ENCODE measurements at places on chromosomes 6 and 20. TPM values are rescaled to one million over a fixed set of nuclear protein-coding genes. Genes with fewer than 3 reads are reported as not detected.

GRCh38 chr6:147005499-147005898 is 198.7 kb upstream of the STXBP5 start:
- H3K4me1 ChIP-seq, result peaks cover 6% of the 10 kb centered on the region
- H3K27me3 ChIP-seq, result no peaks in the 10 kb centered on the region
- H3K36me3 ChIP-seq, result peaks cover 5% of the 10 kb centered on the region
- no peak overlapping the region for H3K27ac ChIP-seq
- H3K4me3 ChIP-seq, result no peak overlapping the region
- DNase-seq, result peak; percentile 21

- peaks cover 2% of the 10 kb centered on the region for H3K27me3 ChIP-seq
- H3K4me1 ChIP-seq, result no peaks in the 10 kb centered on the region
- no peak overlapping the region for H3K27ac ChIP-seq
- no peak for DNase-seq
- H3K36me3 ChIP-seq, result no peaks in the 10 kb centered on the region
Measured at GRCh38 chr20:24462460-24463010, 6.9 kb upstream of the SYNDIG1 start.

DNA sequence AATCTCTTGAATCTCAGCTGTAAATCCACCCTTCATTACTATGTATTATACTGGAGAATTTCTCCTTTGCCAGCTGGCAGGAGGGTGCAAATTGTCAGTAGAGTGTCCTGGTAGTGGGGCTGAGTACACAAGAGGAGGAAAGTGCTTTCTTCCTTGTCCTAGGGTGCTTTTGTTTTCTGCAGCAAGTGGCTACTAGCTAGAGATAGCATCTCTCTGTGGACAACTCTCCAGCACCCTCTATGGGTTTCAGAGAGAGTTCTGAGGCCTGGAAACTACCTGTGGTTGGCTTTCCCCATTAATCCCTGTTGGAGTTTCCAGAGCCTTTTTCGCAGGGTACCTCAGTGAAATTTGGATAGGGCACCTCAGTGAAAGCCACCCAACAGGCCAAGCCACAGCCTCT is 422.5 kb upstream of the RGS17 start:
- no peak overlapping the region for H3K27ac ChIP-seq
- DNase-seq, result no peak
- no peaks in the 10 kb centered on the region for H3K27me3 ChIP-seq

GRCh38 chr20:58459058-58459750 is 56.0 kb downstream of the APCDD1L start:
- H3K4me1 ChIP-seq, result no peaks in the 10 kb centered on the region
- H3K27ac ChIP-seq, result no peak overlapping the region
- no peak overlapping the region for H3K4me3 ChIP-seq
- peaks cover 7% of the 10 kb centered on the region for H3K36me3 ChIP-seq

- no peak overlapping the region for H3K27ac ChIP-seq
- peak; percentile 73 for DNase-seq
- peaks cover 62% of the 10 kb centered on the region for H3K27me3 ChIP-seq
Measured at GRCh38 chr6:165850434-165851019, 187.5 kb upstream of the PDE10A start.

- H3K27ac ChIP-seq, result no peak overlapping the region
- H3K4me3 ChIP-seq, result no peak overlapping the region
- H3K36me3 ChIP-seq, result no peaks in the 10 kb centered on the region
- peaks cover 35% of the 10 kb centered on the region for H3K4me1 ChIP-seq
- H3K27me3 ChIP-seq, result no peaks in the 10 kb centered on the region
- DNase-seq, result peak; percentile 52
Measured at GRCh38 chr20:364905-365794, 15.4 kb upstream of the TRIB3 start.

DNA sequence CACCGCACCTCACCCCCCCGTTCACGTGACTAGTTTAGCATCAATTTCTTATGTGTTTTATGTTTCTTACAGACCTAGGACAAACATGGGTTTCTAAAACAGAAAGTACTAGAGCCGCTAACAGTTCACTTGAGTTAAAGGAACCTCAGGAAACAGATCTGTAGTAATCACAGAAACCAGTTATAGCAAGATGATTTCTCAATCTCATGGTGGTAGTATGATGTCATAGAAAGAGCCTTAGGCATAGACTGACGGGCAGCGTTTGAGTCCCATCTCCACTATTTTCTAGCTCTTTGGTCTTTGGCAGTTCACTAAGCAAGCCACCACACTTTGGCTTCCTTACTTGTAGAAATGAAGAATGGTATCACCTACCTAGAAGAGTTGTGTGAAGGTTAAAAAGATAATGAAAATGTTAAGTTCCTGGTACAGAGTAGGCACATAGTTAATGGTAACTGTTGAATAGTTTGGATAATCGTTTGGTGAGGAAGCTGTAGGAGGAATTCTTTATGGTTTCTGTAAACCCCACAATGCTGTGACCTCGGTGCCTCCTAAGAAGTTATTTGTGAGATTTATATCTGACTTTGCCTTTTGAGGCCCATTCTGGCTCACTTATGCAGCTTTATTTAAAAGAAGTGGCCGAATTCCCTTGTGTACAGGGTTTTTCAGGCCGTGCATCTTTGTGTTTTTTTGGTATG is 21.3 kb downstream of the CTNNBL1 start:
- no peaks in the 10 kb centered on the region for H3K27me3 ChIP-seq
- no peak overlapping the region for H3K4me3 ChIP-seq
- H3K4me1 ChIP-seq, result peaks cover 18% of the 10 kb centered on the region
- DNase-seq, result no peak

DNA sequence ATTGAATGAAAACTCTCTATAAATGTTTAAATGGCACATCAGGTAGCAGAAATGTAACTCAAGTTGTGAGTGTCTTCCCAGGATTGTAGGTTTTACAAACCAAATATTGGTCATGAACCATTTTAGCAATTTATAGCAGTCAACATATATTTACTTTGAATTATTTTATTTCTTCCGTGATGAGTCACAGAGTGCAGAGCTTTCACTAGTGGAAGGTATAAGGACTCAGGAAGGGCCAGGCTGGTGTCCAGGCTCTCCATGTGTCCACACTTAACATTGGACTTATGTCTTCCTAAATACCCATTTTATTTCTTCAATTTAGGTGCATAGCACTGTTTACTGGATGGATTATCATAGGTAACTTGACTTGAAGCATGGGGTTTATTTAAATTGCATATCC is 120.9 kb downstream of the OLIG3 start:
- no peak for DNase-seq
- H3K27me3 ChIP-seq, result no peaks in the 10 kb centered on the region
- peaks cover 3% of the 10 kb centered on the region for H3K4me1 ChIP-seq
- H3K4me3 ChIP-seq, result no peak overlapping the region

- H3K36me3 ChIP-seq, result peaks cover 12% of the 10 kb centered on the region
- H3K27me3 ChIP-seq, result no peaks in the 10 kb centered on the region
- DNase-seq, result no peak
- no peak overlapping the region for H3K4me3 ChIP-seq
- H3K27ac ChIP-seq, result no peak overlapping the region
Measured at GRCh38 chr20:52172392-52173047, 19.1 kb downstream of the ZFP64 start.

DNA sequence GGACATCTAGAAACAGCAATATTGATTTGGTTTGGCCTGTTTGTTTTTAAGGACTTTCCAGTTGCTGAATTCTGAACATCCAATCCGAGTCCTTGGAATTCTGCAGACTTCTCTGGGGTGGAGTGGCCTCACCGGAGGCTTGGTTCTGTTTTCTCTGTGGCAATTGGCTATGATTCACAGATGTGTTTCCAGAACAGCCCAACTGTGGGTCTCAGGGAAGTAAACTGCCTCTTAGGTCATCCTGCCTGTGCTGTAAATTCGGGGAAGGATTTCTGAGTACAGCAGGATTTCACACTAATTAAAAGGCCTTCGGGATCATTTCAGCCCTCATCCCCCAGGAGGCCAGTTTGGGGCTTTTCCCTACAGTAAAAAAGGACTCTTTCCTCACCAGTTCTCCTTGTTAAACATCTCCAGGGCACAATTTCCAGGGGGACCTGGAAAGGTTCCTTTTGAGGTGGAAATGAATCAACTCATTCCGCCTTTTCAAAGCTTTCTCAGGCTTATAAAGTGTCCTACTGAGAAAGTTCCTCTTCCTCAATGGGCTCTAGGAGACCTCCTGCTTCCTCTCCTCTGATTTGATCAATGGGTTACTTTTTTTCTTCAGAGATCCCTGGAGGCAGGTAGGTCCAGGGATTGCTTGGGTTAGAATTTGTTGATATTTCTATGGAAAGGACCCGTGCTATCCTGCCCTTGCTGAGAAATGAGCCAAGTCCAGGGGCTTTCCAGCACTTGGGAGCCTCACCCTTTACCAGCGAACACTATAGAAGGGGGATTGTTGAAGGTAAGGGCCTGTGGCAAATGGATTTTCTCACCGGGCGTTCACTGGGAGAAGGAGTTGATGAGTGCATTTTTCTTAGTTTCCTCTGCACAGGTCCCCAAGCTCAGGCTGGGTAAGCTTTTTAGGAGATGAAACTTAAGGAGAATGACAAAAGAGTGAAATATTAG is 114.6 kb downstream of the CLIC5 start:
- no peak overlapping the region for H3K27ac ChIP-seq
- H3K4me1 ChIP-seq, result no peaks in the 10 kb centered on the region
- H3K4me3 ChIP-seq, result no peak overlapping the region
- no peak for DNase-seq
- H3K36me3 ChIP-seq, result no peaks in the 10 kb centered on the region

- H3K4me3 ChIP-seq, result no peak overlapping the region
- no peaks in the 10 kb centered on the region for H3K4me1 ChIP-seq
- no peak overlapping the region for H3K27ac ChIP-seq
- no peaks in the 10 kb centered on the region for H3K36me3 ChIP-seq
- no peaks in the 10 kb centered on the region for H3K27me3 ChIP-seq
- DNase-seq, result no peak
Measured at GRCh38 chr6:161169696-161170095, 104.2 kb downstream of the AGPAT4 start.

GRCh38 chr6:36793913-36794712 is 45.1 kb downstream of the CPNE5 start:
- H3K27ac ChIP-seq, result no peak overlapping the region
- no peaks in the 10 kb centered on the region for H3K36me3 ChIP-seq
- no peak overlapping the region for H3K4me3 ChIP-seq
- peaks cover under 1% of the 10 kb centered on the region for H3K4me1 ChIP-seq
- no peak for DNase-seq

- H3K27me3 ChIP-seq, result no peaks in the 10 kb centered on the region
- H3K36me3 ChIP-seq, result no peaks in the 10 kb centered on the region
- DNase-seq, result peak; percentile 70
- H3K4me3 ChIP-seq, result no peak overlapping the region
Measured at GRCh38 chr6:135901774-135902524, 50.4 kb downstream of the PDE7B start.

DNA sequence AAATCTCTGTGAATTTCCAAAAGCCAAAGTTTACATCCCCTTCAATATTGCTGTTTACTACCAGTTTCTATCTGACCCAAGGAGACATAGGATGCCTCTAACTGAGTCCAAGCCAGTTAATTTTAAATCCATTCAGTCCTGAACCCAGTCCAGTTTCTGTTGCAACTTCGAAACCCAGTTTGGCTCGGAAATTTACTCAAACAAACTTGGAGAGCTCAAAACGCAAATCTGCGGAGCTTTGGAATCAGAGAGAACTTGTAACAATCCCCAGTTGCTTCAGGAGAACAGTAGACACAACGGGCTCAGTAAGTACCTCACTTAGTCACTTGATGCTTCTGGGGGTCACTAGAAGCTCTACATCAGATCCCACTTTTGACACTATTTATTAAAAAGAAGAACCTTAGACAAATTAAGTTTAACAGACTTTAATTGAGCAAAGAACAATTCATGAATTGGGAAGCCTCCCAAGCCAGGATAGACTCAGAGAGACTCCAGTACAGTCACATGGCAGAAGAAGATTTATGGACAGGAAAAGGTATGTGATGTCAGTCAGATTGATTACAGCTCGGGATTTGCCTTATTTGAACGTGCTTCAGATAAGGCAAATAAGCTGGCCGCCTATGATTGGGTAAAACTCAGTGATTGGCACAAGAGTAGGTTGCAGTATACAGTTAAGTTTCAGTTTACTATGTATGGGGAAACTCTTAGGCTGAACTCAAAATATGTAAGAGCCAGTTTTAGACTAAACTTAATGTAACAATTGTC is 118.0 kb downstream of the RFPL4B start:
- no peak overlapping the region for H3K27ac ChIP-seq
- no peak overlapping the region for H3K4me3 ChIP-seq
- H3K27me3 ChIP-seq, result no peaks in the 10 kb centered on the region
- H3K36me3 ChIP-seq, result no peaks in the 10 kb centered on the region

- no peaks in the 10 kb centered on the region for H3K36me3 ChIP-seq
- H3K4me3 ChIP-seq, result no peak overlapping the region
- H3K4me1 ChIP-seq, result peaks cover 11% of the 10 kb centered on the region
- no peak overlapping the region for H3K27ac ChIP-seq
- no peaks in the 10 kb centered on the region for H3K27me3 ChIP-seq
Measured at GRCh38 chr20:33917831-33918525, 75.7 kb upstream of the RALY start.

- DNase-seq, result no peak
- H3K4me1 ChIP-seq, result peaks cover 14% of the 10 kb centered on the region
- no peak overlapping the region for H3K27ac ChIP-seq
- H3K27me3 ChIP-seq, result no peaks in the 10 kb centered on the region
- no peak overlapping the region for H3K4me3 ChIP-seq
Measured at GRCh38 chr20:20430066-20430465, 62.2 kb downstream of the INSM1 start.

- no peak overlapping the region for H3K4me3 ChIP-seq
- peaks cover 6% of the 10 kb centered on the region for H3K27me3 ChIP-seq
- H3K36me3 ChIP-seq, result no peaks in the 10 kb centered on the region
- peaks cover 6% of the 10 kb centered on the region for H3K4me1 ChIP-seq
- DNase-seq, result no peak
Measured at GRCh38 chr20:63821811-63822210, 9.3 kb downstream of the ZBTB46 start.

The EBF4 gene
- 3.5 TPM for total RNA-seq

The ARMC2 gene
- 3.6 TPM for total RNA-seq

The EYA2 gene
- not detected for total RNA-seq

The OR2H2 gene
- not detected for total RNA-seq

The SAPCD1 gene
- total RNA-seq, result 9.8 TPM

The CDC40 gene
- total RNA-seq, result 27.0 TPM

The CD24 gene
- total RNA-seq, result not detected

The PGC gene
- not detected for total RNA-seq

The ZSCAN16 gene
- total RNA-seq, result 2.3 TPM

The SLC17A4 gene
- not detected for total RNA-seq

The LTA gene
- total RNA-seq, result 173 TPM

The SIRPG gene
- total RNA-seq, result 36.3 TPM

The CLPSL1 gene
- total RNA-seq, result not detected
